Lower lobe of right lung (tissue), 2 donors: ENCODE measurements at places on chromosomes 16 and 17.

- DNase-seq: no peak
Measured at GRCh38 chr17:73261617-73261951, at the start of gene CPSF4L. Gene CPSF4L (minus strand): TSS chr17:73261880. CDS start chr17:73261818, 62 bp downstream.

DNA sequence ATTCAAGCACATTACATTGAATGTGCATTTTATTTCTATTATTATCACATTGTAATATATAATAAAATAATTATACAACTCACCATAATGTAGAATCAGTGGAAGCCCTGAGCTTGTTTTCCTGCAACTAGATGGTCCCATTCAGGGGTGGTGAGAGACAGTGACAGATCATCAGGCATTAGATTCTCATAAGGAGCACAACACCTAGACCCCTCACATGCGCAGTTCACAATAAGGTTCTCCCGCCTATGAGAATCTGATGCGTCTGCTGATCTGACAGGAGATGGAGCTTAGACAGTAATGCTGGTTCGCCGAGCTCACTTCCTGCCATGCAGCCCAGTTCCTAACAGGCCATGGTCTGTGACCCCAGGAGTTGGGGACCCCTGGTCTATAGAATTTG, 96.7 kb upstream of the RBBP6 start:
- DNase-seq: no peak

GRCh38 chr16:50940275-50940854, 198.5 kb downstream of the CYLD start:
- DNase-seq: no peak

- no peak for DNase-seq
Measured at GRCh38 chr16:70601576-70602575, 44.5 kb upstream of the IL34 start.

GRCh38 chr16:53998024-53998810, 288.4 kb downstream of the IRX3 start:
- no peak for DNase-seq

DNA sequence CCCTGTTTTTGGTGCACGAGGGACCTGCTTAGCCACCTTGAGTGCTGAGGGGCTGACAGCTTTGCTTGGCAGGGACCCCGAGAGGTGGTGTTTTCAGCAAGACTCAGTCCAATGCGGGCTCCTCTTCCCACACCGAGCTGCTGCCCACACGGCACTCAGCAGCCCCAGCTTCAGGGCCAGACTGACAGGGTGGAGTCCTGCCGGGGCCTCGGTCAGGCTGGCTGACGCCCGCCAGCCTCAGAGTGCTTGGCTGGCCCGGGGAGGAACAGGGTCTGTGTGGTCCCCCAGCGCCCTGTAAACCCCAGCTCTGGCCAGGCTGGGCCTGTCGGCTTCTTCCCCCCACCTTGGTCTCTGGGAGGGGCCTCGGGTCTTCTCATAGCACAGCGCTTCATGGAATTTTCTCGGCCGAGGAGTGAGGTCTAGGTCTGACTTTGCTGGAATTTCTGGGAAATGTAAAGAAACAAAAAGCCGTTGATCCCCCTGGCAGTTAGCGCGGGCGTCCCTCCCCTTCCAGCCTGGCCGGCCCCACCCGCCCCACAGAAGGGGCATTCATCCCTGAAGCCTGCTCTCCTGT, 2.6 kb downstream of the SOX8 start:
- no peak for DNase-seq

DNA sequence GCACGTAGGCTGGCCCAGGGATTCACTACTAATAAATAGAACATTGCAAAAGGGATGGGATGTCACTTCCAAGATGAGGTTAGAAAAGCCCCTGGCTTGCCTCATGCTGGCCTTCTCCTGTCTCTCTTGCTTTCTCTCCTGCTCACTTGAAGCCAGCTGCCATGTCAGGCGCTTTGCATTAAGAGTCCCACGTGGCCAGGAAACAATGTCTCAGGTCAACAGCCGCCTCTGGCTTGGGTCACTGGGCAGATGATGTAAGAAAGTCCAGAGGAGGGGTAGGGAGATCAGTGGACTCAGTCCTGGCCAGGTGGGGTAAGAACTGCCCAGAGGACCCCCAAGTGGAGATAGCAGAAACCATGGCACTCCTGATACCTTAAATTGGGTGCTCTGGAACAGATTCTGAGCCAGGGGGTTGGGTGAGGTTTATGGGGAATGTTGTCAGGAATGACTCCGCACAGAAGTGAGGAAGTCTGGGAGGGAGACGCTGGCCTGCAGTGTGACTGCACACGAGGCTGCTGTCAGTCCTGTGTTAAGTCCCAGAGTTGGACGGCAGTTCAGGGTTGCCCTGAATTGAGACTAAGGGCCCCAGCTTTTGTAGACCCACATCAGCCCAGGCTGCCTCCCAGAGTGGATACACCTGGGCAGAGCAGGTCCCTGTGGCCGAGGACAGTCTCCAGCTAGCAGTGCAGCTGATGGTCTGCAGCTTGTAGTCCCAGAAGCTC, 17.7 kb downstream of the C16orf82 start:
- DNase-seq: no peak

DNA sequence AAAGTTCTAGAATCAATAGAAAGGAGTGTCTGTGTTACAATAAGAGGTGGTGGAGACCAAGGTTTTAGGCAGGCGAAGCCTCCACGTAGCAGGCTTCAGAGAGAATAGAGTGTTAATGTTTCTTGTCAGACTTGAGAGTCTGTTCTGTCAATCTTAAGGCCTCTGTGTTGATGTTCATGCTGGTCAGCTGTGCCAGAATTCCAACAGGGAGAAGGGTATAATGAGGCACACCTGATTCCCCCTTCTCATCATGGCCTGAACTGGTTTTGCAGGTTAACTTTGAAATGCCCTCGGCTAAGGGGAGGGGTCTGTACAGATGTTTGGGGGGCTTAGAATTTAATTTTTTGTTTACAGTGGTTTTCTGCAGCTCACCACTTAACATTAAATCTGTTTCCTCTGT, 46.0 kb downstream of the RNF112 start:
- no peak for DNase-seq

DNA sequence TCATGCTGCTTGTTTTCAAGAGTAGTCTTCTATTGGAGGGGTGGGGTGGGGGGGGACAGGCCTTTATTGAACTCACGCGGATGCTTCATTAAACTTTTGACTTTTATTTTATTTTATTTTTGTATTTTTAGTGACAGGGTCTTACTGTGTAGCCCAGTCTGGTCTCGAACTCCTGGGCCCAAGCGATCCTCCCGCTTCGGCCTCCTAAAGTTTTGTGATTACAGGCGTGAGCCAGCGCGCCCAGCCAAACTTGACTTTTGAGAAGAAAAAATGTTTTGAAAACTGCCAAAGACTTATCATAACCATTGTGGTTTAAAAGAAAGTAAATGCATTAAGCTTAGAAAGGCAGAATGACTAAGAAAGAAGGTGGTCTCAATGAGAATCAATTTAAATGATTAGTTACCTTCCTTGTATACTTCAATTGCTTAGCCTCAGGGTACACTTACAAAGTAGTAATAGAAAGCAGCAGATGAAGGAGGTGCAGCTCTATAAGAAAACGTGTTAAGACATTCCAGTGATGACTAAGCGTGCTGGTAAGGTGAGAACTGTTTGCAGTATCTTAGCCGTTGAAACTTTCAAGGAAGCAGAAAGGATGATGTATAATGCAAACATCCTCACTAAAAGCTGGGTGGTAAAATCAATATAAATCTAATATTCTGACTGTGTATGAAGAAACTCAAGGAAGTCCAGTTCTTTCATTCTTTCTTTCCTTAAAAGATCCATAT, 1.2 kb downstream of the AP2B1 start:
- DNase-seq: no peak

- DNase-seq: no peak
Measured at GRCh38 chr16:49281480-49281842, at the start of gene CBLN1. Gene CBLN1 (minus strand): TSS chr16:49281838. CDS start chr16:49281465, 373 bp downstream.

- DNase-seq: no peak
Measured at GRCh38 chr16:70494202-70494770, 29.1 kb downstream of the COG4 start.

DNA sequence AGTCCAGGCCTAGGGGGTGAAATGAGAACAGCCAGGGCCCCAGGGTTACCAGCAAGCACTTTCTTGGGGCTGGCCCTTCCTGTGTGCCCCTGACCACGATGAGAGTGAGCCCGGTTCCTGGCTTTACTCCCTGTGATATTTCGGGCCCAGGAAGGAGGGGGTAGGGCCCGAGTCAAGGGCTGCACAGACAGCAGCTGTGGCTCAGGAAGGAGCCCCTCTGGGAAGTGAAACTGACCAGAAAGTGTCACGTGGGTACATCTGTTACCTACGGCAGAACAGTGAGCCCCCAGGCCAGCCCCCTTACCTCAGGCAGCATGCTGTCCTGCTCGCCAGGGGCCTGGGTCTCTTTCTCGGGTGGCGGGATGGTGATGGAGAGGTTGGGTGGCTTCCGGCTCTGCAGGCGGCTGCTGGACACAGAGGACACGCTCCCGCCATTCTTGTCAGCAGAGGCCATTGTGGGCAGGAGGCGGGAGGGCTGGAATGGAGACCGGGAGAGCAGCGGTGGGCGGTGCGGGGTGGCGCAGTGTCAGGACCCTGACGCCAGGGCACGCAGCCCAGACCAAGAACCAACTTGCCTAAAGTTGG, 13.8 kb downstream of the AANAT start:
- DNase-seq: no peak

GRCh38 chr16:71467810-71468209, 5.8 kb upstream of the ZNF23 start:
- DNase-seq: no peak

- DNase-seq: no peak
Measured at GRCh38 chr17:72987166-72987565, 105.3 kb downstream of the SLC39A11 start.

- no peak for DNase-seq
Measured at GRCh38 chr17:46039592-46040186, 40.6 kb downstream of the STH start.

DNA sequence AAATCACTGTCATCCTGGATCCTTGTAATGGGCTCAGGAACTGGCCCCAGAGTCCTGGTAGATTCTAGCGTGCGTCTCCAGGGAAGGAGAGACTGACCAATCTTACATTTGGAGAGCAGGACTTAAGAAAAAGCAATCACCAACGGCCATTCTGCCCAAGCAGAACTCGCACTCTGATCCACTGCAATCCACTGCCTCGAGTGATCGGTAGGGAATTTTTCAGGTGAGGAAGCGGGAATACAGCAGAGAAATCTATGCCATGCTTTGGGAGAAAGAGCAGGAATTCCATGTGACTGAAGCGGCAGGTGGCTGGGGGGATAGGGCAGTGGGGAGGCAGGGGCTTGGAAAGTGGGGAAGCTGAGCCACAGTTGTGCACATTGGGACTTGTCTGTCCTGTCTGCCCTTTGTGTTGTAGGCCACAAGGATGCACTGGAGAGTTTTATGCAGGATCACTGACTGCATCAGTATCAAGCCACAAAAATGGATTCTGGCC, 143.9 kb upstream of the HS3ST2 start:
- DNase-seq: no peak

DNA sequence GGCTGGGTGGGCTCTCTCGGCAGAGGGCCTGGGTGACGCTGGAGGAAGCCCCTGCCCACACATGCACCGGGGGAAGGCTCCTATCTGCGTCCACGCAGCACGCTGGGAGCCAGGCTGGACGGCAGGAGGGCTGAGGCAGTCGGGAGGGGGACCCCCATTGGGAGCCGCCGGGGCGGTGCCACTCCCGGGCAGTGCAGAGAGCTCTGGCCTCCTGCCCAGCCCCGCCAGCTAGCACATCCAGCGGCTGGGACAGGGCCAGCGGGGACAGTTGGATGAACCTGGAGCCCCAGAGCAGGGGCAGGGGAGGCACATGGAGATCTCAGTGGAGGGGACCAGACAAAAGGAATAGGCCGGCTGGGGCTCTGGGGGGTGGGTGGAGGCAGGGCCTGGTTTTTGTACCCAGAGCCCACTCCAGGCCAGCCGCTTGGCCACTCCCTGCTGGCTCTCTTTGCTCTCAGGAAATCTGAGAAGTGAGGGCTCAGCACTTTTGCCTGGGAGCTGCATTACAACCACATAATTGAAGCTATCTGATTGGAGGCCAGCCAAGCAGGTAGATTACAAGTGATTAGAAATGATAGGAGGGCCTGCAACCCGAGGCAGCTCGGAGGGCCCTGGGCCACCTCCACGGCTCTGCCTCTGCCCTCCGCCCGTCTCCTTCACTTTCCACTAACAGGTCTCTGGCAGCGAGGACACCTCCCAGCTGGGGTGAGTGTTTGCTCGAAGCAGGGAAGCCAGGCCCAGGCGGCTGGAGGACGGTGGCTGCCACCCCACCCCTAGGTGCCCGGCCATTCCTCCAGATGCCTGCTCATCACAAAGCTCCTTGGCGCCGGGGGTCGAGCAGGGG, 40.1 kb downstream of the ENGASE start:
- peak; percentile 72 for DNase-seq

GRCh38 chr17:78774453-78774852, 7.6 kb downstream of the CYTH1 start:
- DNase-seq: no peak

DNA sequence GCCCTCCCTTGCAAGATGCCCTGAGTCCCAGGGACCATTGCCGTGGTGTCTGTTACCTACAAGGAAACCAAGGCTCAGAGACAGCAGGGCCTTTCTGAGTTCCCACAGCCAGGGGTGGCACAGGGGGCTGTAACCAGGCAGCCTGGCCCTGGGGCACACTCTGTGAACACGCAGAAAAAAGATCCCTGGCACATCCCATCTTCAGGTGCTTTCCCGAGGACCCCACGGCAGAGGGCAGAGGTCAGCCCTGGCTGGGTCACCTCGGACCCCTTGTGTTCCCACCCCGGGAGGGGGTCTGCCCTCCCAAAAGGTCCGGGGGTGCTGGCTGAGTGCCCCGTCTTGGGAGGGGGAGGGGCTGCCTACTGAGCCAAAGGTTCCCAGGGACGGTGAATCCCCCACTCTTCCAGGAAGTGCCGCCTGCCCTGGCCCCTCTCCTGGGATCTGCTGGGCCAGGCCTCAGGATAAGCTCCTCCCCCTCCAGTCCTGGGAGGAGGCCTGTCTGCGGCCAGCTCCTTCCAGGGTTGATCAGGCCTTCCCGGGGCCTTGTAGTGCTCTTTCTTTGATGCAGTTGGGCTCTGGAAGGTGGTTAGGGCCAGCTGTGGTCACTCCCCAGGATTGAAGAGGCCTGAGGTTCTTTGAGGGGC, 8.1 kb downstream of the GLIS2 start:
- peak; percentile 71 for DNase-seq

DNA sequence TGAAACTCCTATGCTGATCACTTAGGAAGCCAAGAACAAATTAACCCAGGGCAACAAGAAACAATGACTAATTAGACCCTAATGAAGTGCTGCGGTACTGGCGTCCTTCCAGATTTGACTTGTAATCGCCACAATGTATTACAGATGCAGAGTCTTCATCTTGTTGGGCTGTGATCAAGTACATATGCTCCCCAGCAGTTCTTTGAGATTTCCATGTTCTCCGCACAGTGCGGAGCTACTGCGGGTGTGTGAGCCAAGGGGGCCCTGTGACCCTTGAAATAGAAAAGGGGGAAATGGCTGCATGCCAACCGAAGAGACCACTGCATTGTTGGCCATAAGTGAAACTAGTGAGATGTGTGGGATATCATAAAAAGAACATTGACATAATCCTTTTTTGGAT, 469.9 kb downstream of the MAF start:
- no peak for DNase-seq

- DNase-seq: no peak
Measured at GRCh38 chr16:3706253-3707012, 10.9 kb downstream of the TRAP1 start.

DNA sequence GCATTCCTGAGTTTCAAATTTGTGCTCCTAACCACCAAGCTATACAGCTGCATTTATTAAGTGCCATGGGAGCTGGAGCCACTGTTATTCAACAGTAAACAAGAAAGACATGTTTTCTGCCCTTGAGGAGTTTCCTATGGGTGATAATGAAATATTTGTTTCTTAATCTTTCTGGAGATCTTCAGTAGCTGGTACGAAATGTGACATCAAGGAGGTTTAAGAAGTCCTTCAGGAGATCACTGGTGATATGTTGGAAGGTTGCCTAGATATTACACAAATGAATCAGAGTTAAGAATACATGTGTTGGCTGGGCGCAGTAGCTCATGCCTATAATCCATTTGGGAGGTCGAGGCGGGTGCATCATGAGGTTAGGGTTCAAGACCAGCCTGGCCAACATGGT, 14.9 kb downstream of the RHOT1 start:
- DNase-seq: no peak
